ENCODE measurements at places on chromosomes 3 and 15.
A peak's percentile ranks its signal among the peaks of the same experiment; 100 is the strongest.

- DNase-seq, result no peak
Measured at GRCh38 chr15:74504836-74505235, 36.2 kb upstream of the ARID3B start.

DNA sequence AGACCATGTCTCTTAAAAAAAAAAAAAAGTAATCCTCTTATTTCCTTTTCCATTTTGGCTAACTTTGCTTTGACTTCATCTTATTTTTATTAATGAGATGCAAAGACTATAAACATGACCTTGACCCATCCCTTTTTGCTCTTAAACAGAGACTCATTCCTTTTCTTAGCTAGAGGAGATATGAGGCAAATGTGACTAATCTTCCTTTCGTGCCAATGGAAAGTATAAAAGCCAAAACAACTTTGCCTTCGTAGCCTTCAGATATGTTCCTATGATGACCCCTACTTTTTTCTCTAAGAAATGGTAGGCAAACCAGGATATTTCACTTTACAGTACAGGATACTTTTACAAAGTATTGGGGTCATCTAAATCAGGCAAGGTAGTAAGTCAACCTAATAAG is 36.9 kb upstream of the GOLGB1 start:
- DNase-seq, result no peak

GRCh38 chr15:70507772-70508371 is 255.5 kb downstream of the UACA start:
- DNase-seq, result no peak

GRCh38 chr3:105806359-105806758 is 62.5 kb downstream of the CBLB start:
- DNase-seq, result no peak

GRCh38 chr3:45597171-45597570 is 2.6 kb downstream of the LIMD1 start:
- peak; percentile 31 for DNase-seq

- DNase-seq, result no peak
Measured at GRCh38 chr15:57138349-57138788, 219.9 kb downstream of the TCF12 start.

DNA sequence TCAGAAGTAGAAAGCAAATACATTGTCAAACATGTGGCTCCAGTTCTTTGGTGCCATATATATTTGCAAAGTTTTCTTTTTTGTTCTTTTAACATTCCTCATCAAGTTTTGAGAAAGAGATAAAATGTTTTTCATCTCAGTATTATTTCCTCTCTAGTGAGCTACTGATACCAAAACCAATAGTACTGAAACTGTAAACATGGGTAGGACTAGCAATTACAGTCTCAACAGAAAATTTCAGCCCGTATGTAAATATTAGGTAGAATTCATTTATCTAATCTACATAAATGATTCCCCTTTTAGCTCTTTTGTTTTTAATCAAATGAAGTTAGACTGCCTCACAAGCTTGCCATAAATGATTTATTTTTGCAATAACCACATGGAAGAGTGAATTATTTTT is 21.4 kb downstream of the SECISBP2L start:
- no peak for DNase-seq

DNA sequence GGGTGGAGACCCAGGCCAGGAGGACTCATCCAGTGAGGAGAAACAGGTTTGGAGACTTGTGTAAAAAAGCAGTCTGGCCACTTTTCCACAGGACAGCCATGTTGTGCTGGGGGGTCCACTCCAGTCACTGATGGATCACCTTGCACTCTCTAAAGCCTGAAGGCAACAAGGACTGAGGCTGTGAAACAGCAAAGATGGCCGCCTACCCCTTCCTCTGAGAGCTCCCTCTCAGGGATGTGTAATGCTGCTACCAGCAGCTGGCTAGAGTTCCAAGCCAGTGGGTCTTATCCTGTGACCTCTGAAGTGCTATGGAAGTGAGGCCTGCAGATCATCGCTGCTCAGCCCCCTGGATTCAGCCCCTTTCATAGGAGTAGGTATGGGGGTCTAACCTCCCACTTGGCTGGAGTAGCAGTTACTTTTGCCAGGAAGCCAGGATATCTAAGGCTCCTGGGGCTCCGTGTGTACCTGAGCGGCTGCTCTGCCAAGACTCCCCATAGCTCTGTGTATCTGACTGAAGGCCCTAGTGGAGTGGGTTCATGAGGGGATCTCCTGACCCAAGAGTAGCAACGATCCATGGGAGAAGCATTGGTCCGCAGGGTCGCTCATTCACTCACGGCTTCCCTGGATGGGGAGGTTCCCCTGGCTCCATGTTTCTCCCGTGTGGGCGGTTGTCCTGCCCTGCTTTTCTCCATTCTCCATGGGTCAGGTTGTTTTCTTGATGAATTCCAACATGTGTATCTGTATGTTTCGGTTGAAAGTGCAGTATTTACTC is 69.9 kb upstream of the TNFSF10 start:
- DNase-seq, result no peak

GRCh38 chr3:9569054-9569453 is 15.4 kb upstream of the LHFPL4 start:
- no peak for DNase-seq

DNA sequence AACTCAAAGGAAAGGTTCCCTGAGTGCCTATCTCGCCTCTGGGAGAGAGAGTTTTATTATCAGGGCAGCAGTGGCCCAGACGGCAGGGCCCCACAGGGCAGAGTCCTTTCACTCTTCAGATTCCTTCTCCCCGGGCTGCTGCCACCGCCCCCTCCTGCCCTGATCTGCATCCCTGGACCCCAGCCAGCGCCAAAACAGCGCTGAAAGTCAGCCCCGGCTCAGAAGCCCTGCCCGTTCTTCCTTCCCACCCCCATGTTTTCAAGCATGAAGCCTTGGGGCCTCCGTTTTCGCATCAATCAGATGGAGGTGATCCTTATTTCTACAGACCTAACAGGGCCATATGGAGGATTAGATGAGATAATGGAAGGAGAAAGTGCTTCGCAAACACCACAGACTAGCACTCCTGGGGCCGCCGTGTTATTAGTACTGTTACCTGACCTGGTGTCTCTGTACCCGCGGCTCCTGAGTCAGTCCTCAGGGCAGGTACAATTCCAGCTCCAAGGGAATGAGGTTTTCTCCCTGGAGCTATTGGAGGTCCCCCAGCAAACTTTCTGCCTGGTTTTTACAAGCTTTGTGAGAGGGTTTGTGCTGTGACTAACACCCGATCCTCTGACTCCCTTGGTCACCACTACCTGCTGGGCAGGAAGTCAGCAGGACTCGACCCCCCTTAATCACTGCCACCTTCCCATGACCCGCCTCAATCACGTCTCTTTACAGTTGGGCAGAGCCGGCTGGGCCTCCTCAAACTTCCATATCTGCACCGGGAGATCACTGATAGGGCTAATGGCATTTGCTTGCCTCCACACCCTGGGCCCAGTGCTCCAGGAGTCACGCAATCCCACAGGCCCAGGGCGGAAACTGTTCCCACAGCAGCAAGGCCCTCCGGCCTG is 39.5 kb upstream of the TSEN2 start:
- DNase-seq, result no peak

DNA sequence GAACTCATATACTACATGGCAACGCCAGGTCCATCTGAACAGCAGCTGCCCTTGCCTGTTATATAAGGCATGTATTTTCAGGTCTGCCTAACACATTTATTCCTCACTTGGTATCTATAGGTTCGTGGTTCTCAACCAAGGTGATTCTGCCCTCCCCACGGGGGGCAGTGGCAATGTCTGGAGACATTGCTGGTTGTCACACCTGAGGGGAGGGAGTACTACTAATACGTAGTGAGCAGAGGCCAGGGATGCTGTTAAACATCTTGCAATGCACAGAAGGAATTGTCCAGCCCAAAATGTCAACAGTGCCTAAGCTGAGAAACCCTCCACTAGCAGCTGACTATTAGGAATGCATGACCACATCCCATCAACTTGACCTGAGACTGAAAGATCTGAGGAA is 32.6 kb downstream of the ADAMTS9 start:
- DNase-seq, result no peak

DNA sequence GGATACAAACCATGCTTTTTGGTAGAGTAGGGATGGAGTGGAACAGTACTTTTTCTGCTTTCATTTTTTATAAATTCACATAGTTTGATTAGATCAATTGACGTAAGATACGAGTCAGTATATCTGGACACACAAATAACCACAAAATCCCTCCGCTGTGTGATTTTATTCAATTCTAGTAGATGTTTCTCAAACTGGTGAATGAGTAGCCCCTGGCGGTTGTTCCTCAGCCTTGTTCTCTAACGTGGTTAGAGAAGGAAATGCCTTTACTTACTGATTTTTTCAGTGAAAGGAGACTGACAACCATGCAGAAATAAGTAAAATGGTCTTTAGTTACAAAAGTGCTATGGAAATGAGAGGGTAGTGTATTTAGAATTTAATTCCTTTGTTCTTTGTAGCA is 161.0 kb downstream of the TCF12 start:
- no peak for DNase-seq

DNA sequence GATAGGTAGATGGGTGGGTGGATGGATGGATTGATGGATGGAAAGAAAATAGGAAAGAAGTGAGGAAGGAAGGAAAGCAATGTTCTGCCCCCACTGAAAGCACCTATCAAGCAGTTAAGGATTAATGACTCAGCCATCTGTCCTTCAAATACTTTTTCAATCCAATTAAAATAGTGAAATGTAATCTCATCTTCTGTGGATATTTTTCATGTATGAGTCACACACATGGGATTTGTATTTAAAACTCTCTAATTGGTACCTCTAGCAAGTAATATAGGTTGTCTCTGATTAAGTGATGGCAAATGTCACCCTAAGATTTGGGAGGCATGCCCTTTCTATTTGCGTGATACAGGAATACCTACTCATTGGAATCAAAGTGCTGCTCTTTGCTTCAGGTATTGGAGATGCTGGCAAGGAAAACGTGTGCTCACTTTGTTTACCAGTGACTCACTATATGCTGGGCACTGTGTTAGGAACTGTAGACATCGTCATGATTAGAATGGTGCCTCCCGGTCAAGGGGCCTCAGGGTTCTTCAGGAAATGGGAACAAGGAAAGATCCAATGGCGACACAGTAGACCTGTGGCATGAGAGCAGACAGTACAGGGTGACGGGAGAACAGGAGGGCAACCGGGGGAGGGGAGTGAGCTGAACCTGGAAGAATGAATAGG is 230.1 kb downstream of the CLSTN2 start:
- no peak for DNase-seq

DNA sequence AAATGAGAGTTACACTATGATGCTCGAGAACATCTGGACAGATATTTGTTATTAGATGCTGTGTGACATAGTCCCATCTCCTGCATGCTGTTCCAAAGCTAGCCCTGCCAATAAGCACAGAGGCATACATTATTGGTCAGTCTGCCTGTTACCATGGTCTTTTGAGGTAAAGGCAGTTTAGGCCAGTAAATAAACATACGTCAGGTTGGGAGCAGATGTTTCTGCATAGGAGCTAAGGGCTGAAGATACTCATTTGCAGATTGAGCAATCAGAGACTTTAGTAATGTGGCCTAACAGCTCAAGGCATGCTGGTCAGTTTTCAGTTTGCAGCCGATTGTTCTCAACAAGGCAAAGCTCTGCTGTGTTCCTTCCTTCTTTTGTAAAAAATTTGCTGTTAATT is 192.9 kb downstream of the ADAMTSL3 start:
- DNase-seq, result no peak

DNA sequence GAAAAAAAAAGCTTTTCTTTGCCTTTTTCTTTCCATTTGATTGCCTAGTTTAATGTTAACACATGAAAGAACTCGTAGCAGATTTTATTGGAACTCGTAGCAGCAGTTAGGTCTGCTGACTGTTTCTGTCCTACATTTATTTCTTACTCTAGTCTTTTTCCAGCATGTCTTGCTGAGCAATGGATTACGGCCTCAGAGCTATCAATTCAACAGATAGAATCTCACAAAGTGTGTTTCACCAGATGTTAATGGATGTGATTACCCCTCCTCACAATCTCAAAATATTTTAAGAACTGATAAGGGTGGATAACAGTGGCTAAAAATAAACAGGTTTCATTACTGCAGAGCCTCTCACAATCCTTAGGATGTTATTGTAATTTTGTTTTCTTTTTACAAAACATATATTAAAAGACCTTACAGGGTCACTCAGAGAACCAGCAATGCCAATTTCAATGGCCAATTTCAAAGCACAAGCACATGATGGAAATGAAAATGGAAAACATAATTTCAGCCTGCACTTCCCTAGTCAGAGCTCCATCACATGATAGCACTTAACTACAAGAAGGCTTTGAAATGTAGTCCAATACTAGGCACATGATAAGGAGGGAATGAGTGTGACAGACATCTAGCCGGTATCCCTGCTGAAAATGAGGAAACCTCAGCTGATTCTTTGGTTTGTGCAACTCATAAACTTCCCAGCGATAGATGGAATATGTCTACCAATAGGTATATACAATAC is 838.1 kb upstream of the SEMA6D start:
- no peak for DNase-seq

- no peak for DNase-seq
Measured at GRCh38 chr15:37394402-37395099, 294.2 kb upstream of the MEIS2 start.

GRCh38 chr3:108610651-108611050 is 21.1 kb downstream of the DZIP3 start:
- no peak for DNase-seq

- no peak for DNase-seq
Measured at GRCh38 chr3:149688122-149688757, 30.4 kb upstream of the WWTR1 start.

DNA sequence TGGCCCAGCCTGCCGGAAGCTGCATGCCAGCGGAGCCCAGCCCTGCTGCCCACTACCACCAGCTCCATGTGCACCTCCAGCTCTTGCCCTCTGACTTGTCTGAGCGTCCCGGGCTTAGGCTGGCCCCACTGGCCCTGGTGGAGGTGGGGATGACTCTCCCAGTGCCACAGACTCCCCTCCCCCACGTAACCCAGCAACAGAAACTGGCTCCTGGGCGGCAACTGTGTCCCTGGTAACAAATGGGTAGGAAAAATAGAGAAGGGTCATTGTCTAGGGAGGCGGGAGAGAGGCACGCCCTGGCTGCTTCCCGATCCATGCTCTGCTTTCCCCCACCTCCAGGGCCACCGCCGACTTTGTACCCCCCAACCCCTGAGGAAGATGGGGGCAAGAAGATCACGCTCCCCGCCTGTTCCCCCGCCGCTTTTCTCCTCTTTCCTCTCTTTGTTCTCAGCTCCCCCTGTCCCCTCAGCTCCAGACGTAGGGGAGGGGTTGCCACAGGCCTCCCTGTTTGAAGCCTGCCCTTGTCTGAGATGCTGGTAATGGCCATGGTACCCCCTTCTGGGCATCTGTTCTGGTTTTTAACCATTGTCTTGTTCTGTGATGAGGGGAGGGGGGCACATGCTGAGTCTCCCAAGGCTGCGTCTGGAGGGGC is 10.8 kb upstream of the SEMA3B start:
- no peak for DNase-seq

GRCh38 chr3:156680243-156680914 is 6.0 kb downstream of the TIPARP start:
- DNase-seq, result no peak

DNA sequence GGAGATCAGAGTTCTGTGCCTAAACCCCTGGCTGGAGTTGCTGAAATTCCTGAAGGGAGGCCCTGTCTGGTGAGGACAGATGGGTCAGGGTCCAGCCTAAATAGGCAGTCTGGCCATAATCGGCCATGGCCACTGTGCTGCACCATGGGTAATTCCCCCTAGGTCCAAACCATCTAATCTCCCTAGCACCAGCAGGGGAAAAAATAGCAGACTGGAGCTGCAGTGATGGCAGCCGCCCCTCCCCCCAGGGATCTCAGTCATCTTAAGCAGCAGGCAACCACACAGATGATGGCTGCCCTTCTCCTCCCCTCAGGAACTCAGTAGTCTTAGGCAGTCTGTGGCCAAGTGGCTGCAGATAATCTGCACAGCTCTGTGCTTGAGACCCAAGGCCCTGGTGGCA is 68.4 kb upstream of the CD96 start:
- no peak for DNase-seq
